BJ (cell line): ENCODE measurements at places on chromosomes 3 and 15.

DNA sequence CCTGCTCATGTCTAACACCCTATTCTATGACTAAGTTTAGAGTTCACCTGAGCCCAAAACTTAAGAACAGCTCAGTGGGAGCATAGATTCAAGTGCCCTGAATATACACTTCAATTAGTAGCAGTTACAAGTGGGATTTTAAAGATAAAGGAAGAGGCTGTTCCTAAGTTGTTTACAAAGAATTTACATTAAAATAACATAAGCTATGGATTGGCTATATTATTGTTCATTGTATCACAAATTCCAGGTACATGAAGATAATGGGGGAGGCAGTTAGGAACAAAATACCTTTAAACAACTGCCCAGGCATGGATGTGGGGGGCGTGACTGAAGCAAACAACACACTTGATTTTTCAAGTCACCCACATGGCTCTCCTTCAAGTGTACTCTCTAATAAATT, 52.7 kb downstream of the ROPN1B start:
- DNase-seq: no peak

GRCh38 chr3:108145578-108145977, 54.7 kb upstream of the CD47 start:
- no peak for DNase-seq

DNA sequence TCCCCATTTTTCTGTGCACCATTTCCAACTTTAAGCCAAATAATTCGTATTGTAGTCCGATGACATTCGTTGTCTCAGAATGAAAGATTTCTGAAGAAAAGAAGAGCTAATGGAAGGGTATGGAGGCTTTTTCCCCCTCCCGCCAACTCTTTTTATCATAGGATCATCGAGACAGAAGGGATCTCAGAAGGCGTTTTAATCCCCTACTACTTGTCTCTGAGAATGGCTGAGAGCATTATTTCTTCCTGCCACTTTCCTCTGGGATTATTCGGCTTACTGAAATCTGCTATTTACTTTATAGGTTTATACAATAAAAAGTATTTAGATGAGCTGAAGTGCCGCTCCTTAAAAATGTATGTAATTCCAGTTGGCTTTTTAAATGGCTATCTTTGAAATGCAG, 789.8 kb downstream of the EDEM1 start:
- DNase-seq: no peak

DNA sequence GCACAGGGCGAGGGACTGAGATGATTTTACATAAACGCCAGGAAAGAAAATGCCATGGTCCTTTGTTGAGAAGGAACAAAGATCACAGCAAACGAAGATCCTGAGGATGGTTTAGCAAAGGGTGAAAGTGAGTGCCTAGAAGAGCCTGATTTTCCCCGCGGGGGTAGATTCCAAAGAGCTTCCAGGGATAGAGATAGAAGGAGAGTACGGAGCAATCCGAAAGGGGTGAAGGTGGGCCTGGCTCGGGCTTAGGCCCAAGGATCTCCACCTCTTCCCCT, 977 bp downstream of the CDC25A start:
- DNase-seq: no peak

- DNase-seq: no peak
These were observed 5.8 kb downstream of the CELSR3 start for GRCh38 chr3:48656841-48657281.

DNA sequence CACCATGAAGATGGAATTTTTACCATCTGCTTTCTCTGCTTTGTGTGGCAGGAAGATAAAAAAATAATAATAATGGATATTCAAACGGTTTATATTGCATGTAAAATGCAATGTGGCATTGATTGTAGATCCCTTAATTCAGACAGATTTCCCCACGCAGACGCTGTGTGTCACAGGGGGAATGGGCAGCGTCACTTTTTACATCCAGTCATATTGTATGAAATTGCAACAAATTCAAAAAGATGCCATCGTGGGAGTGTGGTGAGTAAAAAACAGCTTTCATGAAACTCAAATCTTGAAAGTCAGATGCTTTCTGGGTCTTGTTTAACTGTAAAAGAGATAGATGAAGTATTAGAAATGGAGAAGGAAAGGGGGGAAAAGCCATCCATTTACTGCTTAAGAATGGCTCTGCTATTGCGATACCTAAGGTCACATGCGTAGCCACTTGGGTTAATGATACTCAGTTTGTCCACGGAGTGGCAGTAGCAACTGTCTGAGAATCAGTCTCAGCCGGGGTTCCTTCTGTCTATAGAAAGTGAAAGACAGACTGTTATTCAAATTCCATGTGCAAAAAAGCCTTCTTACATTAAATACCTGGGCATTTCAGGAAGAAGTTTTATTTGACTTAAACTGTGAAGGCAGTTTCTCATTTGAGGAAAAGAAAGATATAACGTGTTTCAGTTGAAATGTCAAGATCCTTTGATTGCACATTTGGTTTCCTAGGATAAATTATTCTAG, 28.5 kb downstream of the BTD start:
- DNase-seq: no peak

GRCh38 chr15:33810073-33810595, 158.2 kb upstream of the CHRM5 start:
- DNase-seq: no peak

- no peak for DNase-seq
These were observed 29.5 kb upstream of the ETV5 start for GRCh38 chr3:186138272-186138981.

GRCh38 chr15:75153565-75154276, 48.0 kb upstream of the C15orf39 start:
- no peak for DNase-seq

- peak; percentile 84 for DNase-seq
These were observed 15.7 kb upstream of the GXYLT2 start for GRCh38 chr3:72872183-72872582.

GRCh38 chr15:101159096-101159935, 92.5 kb downstream of the CHSY1 start:
- no peak for DNase-seq

DNA sequence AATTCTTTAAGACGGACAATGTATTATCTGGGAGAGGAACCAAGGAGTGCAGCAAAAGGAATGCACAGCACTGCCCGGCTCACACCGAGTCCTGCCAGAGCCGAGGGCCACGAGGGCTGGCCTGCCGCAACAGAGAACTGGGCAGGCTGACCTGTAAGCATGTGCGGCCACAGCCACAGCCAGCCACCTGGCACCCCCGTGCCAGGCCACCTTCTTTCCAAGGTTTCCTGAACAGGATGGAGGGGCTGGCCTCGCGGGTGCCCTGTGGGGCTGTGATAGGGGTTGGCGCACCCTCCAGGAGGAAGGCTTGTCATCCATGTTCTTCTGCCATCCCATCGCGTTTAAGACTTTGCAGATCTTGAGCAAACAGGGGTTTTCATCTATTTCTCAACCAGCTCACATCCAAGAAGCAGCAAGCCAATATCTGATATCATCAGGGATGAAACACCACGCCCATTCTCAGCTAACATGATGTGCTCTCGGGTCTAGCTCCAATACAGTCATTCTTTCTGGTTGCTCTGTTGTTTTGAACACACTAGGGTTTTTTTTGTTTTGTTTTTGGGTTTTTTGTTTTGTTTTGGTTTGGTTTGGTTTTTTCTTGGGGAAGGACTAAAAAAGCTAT, 10.2 kb downstream of the CA12 start:
- DNase-seq: no peak

GRCh38 chr3:152718810-152719209, 116.1 kb upstream of the P2RY1 start:
- DNase-seq: no peak
